ENCODE measurements at places on chromosomes 2 and 18.

- DNase-seq = no peak
Observed at GRCh38 chr2:239105234-239105633, 257.3 kb downstream of the TWIST2 start.

- DNase-seq = peak; percentile 59
Observed at GRCh38 chr2:223459328-223459939, 142.7 kb downstream of the SCG2 start.

DNA sequence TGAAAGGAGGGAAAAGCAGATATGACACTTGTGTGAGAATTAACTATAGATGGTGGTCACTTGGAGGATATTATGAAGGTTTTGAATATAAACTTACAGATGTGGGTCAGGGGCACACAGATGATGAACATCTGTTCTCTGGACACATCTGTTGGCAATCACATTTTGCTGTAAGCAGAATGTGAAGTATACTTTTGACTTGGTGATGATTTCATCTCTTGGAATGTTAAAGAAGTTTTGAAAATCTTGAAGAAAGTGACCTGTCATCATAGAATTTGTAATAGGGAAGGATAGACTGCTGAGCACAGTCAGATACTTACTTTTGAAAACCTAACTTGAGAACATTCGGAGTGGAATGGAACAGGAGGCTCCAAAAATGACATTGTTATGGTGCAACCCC is 40.2 kb downstream of the PIKFYVE start:
- DNase-seq = no peak

DNA sequence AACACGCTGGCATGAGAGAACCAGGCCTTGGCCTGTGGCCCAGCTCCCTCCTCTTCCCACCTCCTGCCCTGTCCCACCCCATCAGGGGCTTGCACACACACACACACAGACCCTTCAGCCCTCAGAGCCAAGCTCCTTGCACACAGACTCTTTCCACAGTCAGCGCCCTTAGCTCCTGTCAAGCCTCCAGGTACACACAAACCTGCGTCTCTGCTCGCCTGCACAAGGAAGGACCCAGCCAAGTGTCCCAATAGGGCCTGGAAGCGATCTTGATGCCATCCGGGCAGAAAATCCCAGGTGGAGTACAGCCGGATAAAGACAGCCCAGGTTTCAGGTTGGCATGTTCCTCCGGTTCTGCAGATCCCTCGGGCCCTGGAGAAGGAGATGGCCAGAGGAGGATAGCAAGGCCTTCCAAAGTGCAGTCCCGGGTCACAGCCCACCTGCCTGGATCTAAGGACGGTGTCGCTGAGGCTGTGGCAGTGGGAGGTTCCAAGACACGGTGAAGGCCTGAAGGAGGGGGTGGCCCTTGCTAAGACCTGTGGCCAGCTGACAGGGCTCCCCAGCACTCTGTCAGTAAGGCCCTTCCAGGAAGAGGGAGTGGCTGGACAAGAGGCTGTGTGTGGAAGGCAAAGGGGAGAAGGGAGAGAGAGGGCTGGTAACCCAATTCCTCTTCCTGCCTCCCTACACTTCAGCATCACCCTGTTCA is 18.5 kb upstream of the STEAP3 start:
- DNase-seq = no peak

GRCh38 chr2:47012189-47012588 is 96.6 kb upstream of the MCFD2 start:
- no peak for DNase-seq

GRCh38 chr18:62637403-62637802 is 77.9 kb upstream of the PHLPP1 start:
- peak; percentile 15 for DNase-seq

GRCh38 chr2:117856415-117857210 is 42.1 kb downstream of the DDX18 start:
- DNase-seq = no peak

DNA sequence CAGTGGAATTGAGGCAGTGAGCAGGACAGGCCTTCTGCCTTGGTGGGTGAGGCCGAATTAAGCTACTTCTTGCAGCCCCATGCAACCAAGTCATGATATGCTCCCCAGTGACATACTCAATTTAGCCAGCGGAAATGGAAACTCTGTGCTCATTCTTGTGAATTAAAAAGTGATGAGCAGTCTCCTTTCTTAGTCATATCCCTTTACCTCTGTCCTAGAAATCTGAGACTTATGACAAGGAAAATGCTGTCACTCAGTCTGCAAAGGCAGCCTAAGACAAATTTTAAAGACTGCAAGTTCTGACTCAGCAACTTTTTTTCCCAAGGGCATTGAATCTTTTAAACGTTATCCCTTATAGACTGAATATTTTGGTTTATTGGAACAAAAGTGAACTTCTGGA is 218.2 kb downstream of the SH3BP4 start:
- no peak for DNase-seq

GRCh38 chr2:48767330-48767729 is 11.8 kb upstream of the LHCGR start:
- DNase-seq = no peak

Data from suppressor macrophage treated with lipopolysaccharide for 4 hours (primary cell).